Neural progenitor cell (in vitro differentiated cells): ENCODE measurements at places on chromosomes 6 and 20. TPM values are rescaled to one million over a fixed set of nuclear protein-coding genes. Genes with fewer than 3 reads are reported as not detected.
A peak's percentile ranks its signal among the peaks of the same experiment; 100 is the strongest.

The OR2J3 gene
- 0.04 TPM in 1 of 2 replicates, not detected in the other for total RNA-seq

The TGM2 gene
- 0.22 and 0.28 TPM in 2 replicates for total RNA-seq

DNA sequence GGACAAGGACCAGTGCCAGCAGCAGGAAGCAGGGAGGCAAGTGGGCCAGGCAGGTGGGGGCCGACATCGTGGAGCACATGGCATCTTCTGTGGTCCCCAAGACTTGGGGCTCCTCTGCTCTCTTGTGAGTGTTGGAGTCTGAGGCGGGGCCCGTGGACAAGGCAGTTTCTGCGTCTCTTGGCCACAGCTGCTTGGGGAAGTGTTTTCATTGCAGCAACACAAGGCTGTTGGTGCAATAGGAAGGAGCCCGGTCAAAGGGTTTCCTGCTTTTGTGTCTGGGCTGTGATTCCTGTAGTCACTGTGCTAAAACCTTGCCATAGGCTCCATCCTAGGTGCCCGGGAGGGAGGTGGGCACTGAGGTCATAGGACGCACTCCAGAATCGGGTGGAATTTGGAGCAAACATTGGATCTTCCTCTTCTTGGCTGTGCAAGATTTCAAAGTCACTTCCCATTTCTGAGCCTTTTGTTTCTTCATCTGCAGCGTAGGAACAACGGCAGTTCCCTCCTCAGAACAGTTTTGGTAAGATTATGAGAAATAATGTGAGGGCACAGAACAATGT, at the start of gene SIRPB2:
Gene SIRPB2, minus strand, starts transcription at position 140 of the 560 bp plus-strand sequence. Its CDS starts 61 bp downstream, at position 79.
- H3K36me3 ChIP-seq: no peaks in the 10 kb centered on the region
- H3K4me1 ChIP-seq: no peaks in the 10 kb centered on the region
- peaks cover 19% of the 10 kb centered on the region for H3K27me3 ChIP-seq
- DNase-seq: no peak
- no peak within 1 kb of the TSS for H3K27ac ChIP-seq
- H3K4me3 ChIP-seq: no peak within 1 kb of the TSS

DNA sequence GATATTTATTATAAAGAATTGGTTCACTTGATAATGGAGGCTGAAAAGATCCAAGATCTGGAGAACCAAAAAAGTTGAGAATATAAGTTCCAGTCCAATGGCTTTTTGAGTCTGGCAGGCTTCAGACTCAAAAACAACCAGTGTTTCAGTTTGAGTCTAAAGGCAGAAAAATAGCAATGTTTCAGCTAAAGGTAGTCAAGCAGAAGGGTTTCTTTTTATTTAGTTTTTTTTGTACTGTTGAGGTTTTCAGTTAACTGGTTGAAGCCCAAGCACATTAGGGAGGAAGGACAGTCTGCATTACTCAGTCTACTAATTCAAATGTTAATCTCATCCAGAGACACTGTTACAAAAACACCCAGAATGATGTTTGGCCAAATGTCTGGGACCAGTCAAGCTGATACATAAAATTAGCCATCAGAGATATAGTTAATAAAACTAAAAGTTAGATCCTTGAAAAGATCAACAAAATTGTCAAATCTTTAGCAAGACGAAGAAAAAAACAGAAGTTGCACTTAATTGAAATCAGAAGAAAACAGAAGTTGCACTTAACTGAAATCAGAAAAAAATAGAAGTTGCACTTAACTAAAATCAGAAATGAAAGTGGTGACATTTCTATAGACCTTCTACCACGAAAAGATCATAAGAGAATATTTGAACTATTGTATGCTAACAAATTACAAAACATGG, 980.3 kb upstream of the FLRT3 start:
- H3K4me3 ChIP-seq: no peak overlapping the region
- no peaks in the 10 kb centered on the region for H3K36me3 ChIP-seq
- H3K27me3 ChIP-seq: no peaks in the 10 kb centered on the region
- H3K27ac ChIP-seq: no peak overlapping the region
- DNase-seq: no peak

The LTB gene
- 0.15 TPM in 1 of 2 replicates, not detected in the other for total RNA-seq

DNA sequence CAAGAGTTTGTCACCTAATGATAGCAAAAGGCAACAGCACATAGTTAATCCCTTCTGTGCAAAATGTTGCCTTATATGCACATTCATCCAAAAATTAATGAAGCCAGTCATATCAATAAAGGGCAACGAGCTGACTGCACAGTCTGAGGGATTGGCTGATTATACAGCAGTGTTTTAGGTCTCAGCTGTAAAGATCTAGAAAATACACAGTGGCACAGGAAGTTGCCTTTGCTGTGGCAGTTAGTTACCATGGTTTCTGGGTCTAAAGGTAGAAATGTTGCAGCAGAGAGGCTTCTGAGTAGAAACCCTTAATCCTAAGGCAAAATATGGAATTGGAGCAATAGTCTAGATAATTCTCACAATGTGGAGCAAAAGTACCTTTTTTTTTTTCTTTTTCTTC, 89.7 kb downstream of the SMPDL3A start:
- H3K4me3 ChIP-seq: no peak overlapping the region
- H3K27me3 ChIP-seq: no peaks in the 10 kb centered on the region
- no peak for DNase-seq
- H3K27ac ChIP-seq: no peak overlapping the region

GRCh38 chr20:32661820-32662528, 11.8 kb downstream of the C20orf203 start:
- DNase-seq: no peak
- H3K4me3 ChIP-seq: no peak overlapping the region
- H3K27ac ChIP-seq: no peak overlapping the region
- H3K27me3 ChIP-seq: no peaks in the 10 kb centered on the region
- peaks cover 8% of the 10 kb centered on the region for H3K4me1 ChIP-seq

DNA sequence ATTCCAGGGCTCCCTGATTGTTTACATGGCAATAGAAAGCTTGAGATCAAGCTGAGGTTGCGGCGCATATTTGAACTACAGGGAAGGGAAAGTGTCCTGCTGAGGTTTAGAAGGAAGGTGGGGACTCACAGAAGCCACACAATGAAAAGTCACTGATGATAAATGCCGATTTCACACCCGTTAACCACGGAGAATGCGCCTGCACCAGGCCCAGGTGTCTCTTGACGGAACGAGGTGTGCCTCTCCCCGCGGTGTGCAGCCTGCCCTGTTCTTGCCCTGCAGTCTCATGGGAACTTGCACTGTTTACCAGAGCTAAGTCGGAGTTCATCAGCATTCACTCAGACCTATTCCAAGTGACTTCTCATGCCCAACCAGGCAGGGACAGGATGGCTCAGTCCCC, 90.3 kb downstream of the LY86 start:
- H3K27ac ChIP-seq: no peak overlapping the region
- peak; percentile 59 for DNase-seq
- H3K4me1 ChIP-seq: peaks cover 33% of the 10 kb centered on the region
- no peaks in the 10 kb centered on the region for H3K27me3 ChIP-seq
- H3K36me3 ChIP-seq: no peaks in the 10 kb centered on the region

The ZNFX1 gene
- total RNA-seq: 6.3 and 6.9 TPM in 2 replicates
